ENCODE measurements at places on chromosomes 5 and 9. TPM values are rescaled to one million over a fixed set of nuclear protein-coding genes. Genes with fewer than 3 reads are reported as not detected.
A peak's percentile ranks its signal among the peaks of the same experiment; 100 is the strongest.

GRCh38 chr5:87048156-87048555 lies 219.5 kb upstream of the RASA1 start:
- DNase-seq = no peak

GRCh38 chr9:127380479-127380878 lies 16.5 kb upstream of the SLC2A8 start:
- no peak for DNase-seq

- DNase-seq = peak; percentile 22
Measured at GRCh38 chr9:81529556-81530193, 159.7 kb downstream of the TLE1 start.

DNA sequence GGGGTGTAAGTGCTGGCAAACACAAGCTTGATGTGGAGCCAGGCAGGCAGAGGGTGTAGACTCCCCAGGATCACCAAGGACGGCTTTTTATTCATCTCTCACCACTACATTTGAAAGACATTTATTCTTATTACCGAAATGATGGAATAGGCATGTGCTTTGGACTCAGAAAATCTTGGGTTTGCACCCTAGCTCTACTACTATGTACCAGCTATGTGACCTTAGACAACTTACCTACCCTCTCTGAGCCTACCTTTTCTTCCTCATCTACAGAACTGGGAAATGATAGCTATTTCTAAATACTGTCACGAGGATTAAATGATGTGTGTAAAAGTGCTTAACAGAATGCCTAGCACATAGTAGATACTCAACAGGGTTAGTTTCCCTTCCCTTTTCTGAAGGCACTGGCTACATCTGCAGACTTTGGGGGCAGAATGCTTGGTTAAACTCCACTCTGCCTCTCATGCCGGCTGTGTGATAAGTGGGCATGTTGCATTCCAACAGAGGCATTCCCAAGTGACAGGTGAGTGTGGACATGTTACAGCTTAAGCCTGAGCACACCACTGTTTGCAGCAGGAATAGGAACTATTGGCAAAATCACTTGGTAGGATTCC lies 94.8 kb downstream of the SLC1A3 start:
- DNase-seq = no peak

- no peak for DNase-seq
Measured at GRCh38 chr5:1374679-1375055, 29.8 kb upstream of the CLPTM1L start.

DNA sequence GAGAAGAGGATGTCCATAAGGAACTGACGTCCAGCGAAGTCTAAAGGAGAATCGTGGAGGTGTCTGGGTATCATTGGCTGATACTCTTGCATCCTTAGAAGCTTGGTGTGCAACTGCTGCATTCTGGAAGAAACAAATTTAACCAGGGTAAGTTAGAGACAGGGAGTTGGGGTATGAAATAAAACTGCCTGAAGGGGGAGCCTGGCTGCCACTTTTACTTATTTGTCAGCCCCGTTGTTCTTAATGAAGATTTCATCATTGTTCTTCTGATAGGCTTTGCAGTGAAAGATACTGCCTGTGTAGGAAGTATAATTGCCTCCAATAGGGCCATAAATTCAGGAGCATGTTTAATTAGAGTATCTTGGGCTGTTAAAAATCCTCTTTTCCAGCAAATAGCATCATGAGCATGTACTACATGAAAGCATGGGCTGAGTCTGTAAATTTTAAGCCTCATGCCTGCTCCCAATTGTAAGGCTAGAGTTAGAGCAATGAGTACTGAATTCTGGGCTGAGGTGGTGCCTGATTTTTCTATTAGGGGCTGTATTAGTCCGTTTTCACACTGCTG lies 1264.5 kb upstream of the ACO1 start:
- DNase-seq = no peak

DNA sequence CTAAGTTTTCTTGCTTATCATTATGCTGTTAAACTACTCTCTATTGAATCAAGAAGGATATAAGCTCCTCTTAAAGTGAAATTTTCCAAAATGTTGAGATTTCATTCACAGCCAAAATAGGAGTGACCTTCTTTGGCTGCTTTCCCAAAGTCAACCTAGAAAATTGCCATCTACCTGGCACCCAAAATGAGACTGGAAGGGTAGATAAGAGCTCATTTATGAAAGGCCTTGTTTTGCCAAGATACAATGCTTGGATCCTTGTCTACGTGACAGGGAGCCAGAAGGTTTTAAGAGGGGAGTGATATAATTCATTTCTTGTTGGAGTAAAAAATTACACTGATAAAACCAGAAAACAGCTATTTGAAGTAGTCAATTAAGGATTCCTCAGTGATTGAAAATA lies 287.1 kb downstream of the IZUMO3 start:
- DNase-seq = no peak

- DNase-seq = no peak
Measured at GRCh38 chr9:18516965-18517364, 43.0 kb downstream of the ADAMTSL1 start.

GRCh38 chr9:89593727-89594427 lies 10.9 kb upstream of the GADD45G start:
- no peak for DNase-seq

GRCh38 chr5:96626956-96627355 lies 35.2 kb upstream of the CAST start:
- DNase-seq = no peak

GRCh38 chr9:3956081-3956671 lies 343.7 kb downstream of the GLIS3 start:
- DNase-seq = no peak

- no peak for DNase-seq
Measured at GRCh38 chr9:131107760-131108159, 11.4 kb downstream of the AIF1L start.

DNA sequence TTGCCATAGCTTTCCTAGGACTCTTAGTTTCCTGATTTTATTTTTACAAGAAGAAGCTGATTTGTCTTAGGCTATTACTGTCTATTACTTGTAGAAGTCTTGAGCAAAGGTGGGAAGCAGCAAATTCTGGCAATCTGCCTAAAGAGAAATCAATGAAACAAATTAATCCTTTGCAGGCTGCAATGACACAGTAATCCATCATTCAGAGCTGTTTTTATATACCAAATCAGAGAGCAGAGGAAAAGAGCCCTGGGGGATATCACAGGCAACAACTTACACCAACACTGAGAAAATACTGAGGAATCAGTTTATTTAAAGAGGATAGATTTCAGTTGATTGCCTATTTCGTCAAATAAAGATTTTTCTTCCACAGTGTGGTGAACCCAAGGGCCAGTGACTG lies 13.6 kb downstream of the NR2F1-AS1 start:
- DNase-seq = no peak

- no peak for DNase-seq
Measured at GRCh38 chr5:74285675-74286280, 354.8 kb downstream of the ENC1 start.

GRCh38 chr5:98941131-98941883 lies 12.5 kb upstream of the CHD1 start:
- no peak for DNase-seq

GRCh38 chr5:173659423-173659822 lies 43.0 kb upstream of the BOD1 start:
- no peak for DNase-seq

DNA sequence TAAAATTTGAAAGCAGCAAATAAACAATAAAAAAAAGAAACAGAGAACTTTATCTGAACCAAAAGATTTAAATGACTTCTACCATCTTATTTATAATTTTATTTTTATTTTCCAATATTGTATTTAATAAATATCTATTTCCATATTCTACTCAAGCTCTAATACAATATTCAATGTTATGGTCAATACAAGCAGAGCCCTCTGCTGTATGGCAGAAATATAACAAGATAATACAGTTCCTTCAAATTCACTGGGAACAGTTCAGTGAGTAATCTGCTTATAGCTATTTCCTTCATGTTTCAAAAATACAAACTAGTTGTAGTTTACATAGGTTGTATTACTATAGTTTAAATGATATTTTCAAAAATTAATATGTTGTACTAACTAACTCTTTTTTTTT lies 332.7 kb downstream of the PRDM9 start:
- no peak for DNase-seq

DNA sequence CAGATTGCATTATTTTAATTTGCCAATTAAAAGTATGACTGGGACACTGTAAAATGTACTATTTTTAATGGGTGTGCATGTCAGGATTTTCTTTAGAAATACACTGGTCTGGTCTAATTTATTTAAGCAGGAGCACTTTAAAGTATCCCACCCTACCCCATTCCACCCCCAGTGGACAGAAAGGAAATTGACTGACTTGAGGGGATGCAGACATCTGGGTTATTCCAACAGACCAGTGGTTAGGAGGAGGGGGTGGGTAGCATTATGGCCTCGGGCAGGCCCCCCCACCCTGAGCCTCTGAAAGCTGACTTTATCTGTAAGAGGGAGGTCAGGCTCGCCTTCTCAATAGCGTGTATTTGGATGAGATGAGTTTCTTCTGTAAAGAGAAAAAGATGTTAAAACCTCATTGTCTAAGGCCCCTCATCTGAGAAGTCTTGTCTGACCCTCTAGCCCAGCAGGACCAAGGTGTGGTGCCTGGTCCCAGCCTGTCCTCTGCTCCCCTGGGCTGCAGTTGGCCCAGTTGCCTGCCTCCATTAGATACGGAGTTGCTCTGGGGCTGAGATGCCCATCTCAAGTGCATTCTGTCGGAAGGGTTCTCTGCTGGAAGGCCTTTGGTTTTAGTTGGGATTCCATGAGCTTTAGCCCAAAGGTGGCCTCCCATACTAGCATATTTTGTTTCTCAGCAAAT lies 4.4 kb downstream of the HNRNPAB start:
- DNase-seq = no peak

- DNase-seq = no peak
Measured at GRCh38 chr9:69199769-69200470, 25.8 kb downstream of the TJP2 start.

- no peak for DNase-seq
Measured at GRCh38 chr5:35863159-35863558, 6.5 kb downstream of the IL7R start.

- DNase-seq = no peak
Measured at GRCh38 chr9:96193236-96193755, 108.7 kb downstream of the HSD17B3 start.

DNA sequence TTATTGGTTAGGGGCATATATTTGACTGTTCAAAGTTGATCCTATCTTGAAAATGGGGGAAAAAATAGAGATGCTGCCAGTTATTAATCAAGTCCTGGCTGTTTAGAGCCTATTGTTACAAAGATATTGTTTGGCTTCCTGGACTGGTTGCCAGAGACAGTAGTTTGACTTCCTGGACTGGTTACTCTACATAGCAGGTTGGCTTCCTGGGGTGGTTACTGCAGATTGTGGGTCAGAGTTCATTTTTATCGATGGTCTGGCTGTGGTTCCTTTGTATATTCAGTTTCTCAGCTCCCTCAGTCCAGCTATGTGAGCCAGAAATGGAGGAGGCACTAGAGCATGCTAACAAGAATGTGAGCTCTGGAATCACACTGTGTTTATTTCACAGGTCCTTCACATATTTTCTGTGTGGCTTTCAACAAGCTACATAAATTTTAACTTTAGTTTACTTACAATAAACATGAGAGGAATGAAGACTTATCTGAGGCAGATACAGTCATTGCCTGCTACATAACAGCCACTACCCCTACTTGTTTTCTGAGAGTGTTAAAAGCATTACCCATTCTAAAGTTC lies 137.6 kb downstream of the TRPM3 start:
- DNase-seq = no peak

- DNase-seq = no peak
Measured at GRCh38 chr5:172322028-172322965, 38.7 kb upstream of the UBTD2 start.

DNA sequence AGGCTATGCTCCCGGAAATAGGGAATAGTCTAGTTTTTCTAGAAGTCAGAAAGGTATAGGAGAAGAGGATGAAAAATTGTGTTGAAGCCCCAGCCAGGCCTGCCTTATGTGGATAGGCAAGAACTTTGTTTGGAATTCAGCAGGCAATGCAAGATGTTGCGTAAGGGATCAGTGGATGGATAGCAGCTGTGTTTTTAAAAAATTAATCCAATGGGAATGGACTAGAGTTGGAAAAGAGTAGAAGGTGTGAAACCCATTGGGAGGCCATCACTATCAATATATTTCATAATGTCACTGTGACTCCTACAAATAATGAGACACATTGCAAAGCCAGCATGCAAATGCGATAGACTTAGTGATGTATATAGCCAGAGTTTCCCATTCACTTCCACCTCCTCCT lies 281.9 kb downstream of the MARCHF11 start:
- no peak for DNase-seq

DNA sequence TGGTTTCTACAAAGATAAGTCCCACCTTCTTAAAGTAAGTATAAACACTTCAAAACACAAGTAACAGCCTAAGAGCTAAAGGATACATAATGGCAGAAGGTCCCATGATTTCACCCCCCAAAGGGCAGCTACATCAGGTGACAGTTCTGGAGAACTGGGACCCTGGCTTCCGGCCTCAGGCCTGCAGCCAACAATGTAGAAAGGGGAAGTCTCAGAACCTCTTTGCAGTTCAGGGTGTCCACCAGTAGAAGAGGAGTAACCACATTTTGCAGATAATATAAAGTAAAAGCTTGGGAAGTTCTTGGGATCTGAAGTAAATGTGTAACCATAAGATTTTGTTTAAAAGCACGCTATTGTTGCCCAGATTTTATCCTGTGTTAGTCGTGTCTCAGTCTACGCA lies 267.4 kb upstream of the VLDLR start:
- DNase-seq = no peak

GRCh38 chr5:126108470-126108869 lies 314.7 kb upstream of the GRAMD2B start:
- no peak for DNase-seq

DNA sequence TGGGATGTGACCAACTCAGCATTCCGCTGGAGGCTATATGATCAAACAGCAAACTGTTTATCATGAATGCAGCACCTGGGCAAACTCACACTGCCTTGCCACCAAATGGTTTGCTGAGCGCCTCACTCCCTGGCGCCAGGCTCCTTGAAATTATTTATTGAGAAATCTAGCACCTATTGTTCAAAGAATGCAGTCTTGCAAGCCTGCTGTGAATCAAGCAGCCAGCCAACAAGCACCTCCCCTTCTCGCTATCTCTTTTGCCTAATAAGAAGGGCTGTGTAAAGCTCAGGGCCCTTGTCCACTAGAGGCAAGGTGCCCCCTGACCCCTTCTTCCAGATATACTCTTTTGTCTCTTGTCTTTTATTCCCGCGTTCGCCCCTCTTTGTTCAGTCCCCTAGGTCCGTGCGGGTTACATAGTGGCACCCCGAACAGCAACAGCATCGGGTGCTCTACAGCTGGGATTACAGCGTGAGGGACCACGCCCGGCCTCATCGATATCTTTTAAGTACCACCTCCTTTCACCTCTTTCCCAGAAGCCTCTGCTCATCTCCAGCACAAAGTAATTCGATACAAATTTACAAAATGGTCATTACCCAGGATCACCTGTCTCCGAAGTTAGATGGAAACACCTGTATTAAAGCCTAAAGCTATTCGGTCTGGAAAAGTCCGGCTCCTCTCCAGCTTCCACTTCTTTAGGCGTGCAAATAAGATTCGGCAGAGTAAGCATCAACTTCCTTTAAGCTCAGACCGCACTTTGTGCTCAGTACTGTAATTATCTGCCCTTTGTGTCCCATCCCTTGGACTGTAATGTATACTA lies 896 bp downstream of the RIGI start:
- DNase-seq = no peak

GRCh38 chr9:81894891-81895290 lies 33.3 kb upstream of the SPATA31D4 start:
- no peak for DNase-seq

GRCh38 chr5:158027806-158028775 lies 169.1 kb upstream of the CLINT1 start:
- no peak for DNase-seq

FYB1 gene
- 1.8 TPM for total RNA-seq

TAF1L gene
- not detected for total RNA-seq

WWC1 gene
- total RNA-seq = not detected

DRD1 gene
- total RNA-seq = 0.06 TPM

CDH9 gene
- total RNA-seq = not detected

GMCL2 gene
- total RNA-seq = not detected

SLCO6A1 gene
- not detected for total RNA-seq

FGF1 gene
- 7.1 TPM for total RNA-seq

Measured in psoas muscle (tissue), 8 donors.